Progenitor cell of endocrine pancreas (in vitro differentiated cells): ENCODE measurements at places on chromosomes 5 and 9.

GRCh38 chr5:62343428-62343827 is 37.4 kb downstream of the KIF2A start:
- no peak for DNase-seq

- DNase-seq = no peak
These were observed 22.7 kb downstream of the CHD1 start for GRCh38 chr5:98905857-98906688.

- no peak for DNase-seq
These were observed 346.0 kb downstream of the KDM4C start for GRCh38 chr9:7103771-7104170.

- DNase-seq = no peak
These were observed 133.9 kb upstream of the ZNF618 start for GRCh38 chr9:113741886-113742854.

GRCh38 chr5:76479973-76480667 is 77.0 kb downstream of the IQGAP2 start:
- DNase-seq = no peak

GRCh38 chr5:57414857-57415256 is 67.8 kb downstream of the ACTBL2 start:
- DNase-seq = no peak

DNA sequence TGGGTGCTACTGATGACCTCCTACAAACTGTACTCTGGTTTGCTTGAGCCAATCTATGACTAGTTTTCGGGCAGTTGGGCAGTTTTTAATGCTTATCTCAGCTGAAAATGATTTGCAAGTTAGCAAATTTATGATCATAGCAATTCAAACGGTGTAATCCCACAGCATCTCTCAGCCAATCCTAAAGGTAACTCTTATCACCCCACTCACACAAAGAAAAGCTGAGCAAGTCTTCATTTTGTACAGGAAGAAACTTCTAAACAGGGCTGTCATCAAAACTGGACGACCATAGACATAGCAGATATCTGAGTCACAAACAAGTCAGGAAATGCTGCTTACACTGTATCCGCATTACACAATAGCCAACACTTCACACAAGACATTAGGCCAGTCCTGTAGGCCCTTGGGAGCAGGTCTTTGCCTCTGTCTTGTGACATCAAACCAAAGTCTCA is 2.6 kb upstream of the ENC1 start:
- no peak for DNase-seq

DNA sequence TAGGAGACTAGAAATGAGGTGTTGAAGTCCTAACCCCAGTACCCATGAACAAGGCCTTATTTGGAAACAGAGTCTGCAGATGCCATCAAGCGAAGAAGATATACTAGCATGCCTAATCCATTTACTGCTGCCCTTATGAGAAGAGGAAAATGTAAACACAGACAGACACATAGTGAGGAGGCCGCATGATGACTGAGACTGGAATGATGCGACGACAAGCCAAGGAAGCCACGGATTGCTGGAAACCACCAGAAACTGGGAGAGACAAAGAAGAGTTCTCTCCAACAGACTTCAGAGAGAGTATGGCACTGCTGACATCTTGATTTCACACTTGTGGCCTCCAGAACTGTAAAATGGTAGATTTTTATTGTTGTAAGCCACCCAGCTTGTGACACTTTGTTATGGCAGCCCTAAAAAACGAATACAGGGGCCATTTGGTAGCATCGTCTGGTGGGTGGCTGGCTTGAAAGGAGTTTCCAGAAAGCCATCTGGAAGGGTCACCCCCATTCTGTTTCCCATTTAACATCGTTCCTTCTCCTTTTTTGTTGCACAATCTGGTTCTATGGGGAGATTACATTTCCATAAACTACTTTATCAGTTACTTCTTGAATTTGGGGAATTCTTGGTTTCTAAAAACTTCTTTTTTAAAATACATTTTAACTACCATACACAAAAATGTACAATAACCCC is 193.1 kb downstream of the HSD17B3 start:
- no peak for DNase-seq
